Lower leg skin (tissue), 4 donors: ENCODE measurements at places on chromosomes 7 and 10. TPM values are rescaled to one million over a fixed set of nuclear protein-coding genes. Genes with fewer than 3 reads are reported as not detected.

Gene VSTM2A
- total RNA-seq: not detected

Gene HOXA10
- total RNA-seq: 11.2 TPM

Gene OPALIN
- not detected for total RNA-seq

Gene LRRN3
- 0.16 TPM for total RNA-seq

Gene GPR15LG
- total RNA-seq: 20.3 TPM

DNA sequence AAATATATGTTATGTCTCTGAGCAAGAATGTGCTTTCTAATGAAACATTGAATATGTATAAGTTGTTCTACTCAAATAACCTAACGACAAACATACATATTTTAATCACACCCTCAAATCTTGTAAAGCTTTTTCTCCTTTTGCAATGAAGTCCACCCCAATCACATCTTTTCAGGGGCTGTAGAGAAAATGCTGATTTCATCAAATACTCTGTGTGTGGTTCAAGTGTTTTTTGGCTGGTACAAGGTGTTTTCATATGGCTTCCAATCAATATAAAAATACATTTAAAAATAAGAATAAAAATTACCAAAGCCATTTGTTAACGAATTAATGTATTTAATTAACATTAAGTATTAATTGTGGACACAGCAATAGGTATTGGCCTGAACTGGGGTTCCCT, 57.2 kb upstream of the TMEM196 start:
- DNase-seq: no peak

- no peak for DNase-seq
These were observed 130.6 kb upstream of the NPVF start for GRCh38 chr7:25358926-25359325.

DNA sequence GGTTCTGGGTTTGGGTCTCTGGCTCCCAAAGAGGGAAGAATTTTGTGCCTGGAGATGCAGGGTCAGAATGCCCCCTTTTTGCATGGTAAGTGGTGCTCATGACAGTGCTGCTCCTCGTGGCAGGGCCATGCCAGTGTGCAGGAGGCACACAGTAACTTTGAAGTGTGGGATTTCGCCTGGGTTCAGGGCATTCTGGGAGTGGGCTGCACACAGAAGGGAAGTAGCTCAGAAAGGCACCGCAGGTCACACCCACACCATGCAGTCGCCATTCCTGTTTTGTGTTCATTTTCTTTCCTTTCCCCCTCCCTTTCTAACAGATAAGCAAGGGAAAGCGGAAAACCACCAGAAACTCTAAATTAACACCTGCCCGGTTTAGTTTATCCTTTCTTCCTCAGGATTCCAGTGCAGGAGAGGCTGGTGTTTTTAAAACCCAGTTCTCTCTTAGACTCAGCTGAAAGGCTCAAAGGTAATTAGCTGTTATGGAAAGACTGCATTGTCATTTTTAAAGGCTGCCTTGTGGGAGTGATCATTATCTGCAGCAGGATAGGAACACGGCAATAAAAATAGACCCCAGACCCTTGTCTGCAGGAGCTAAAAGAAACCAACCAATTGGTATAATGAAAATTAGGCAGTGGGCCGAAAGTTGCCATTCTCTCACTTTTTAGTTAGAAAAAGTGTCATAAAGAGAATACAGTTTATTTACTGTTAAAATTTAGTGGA, 50.2 kb downstream of the EEPD1 start:
- DNase-seq: no peak

- no peak for DNase-seq
These were observed 276.8 kb downstream of the KCNMA1 start for GRCh38 chr10:77360835-77361234.

DNA sequence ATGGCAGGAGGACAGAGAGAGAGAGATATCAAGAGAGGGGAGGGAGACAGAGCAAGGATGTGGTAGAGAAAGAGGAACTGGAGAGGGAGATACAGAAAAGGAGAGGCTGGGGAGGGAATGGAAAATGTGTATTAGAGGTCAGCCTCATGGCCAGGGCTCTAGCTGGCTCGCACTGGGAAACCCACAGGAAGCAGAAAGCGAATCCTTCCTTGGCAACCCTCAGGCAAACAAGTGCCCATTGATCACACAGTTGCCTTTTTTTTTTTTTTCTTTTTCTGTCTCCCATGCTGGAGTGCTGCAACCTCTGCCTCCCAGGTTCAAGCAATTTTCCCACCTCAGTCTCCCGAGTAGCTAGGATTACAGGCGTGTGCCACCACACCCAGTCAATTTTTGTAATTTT, 391.2 kb downstream of the TYW1 start:
- no peak for DNase-seq

- DNase-seq: peak; percentile 95
These were observed 7.1 kb downstream of the BAG3 start for GRCh38 chr10:119658274-119658673.

DNA sequence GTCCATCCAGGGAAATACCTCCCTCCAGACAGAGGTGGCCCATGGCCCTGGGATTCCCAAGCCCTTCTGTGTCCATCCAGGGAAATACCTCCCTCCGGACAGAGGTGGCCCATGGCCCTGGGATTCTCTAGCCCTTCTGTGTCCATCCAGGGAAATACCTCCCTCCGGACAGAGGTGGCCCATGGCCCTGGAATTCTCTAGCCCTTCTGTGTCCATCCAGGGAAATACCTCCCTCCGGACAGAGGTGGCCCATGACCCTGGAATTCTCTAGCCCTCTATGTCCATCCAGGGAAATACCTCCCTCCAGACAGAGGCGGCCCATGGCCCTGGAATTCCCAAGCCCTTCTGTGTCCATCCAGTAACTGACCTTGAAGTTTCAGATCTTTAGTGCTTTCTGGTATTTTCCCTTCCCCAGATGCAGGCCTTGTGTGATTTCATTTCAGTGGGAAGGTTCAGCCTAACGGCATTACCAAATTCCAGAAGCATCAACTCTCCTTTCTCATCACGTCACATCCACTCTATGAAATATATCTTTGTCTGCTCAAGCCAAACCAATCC, 28.8 kb upstream of the DIP2C start:
- no peak for DNase-seq
